ENCODE measurements at places on chromosomes 12 and 14. TPM values are rescaled to one million over a fixed set of nuclear protein-coding genes. Genes with fewer than 3 reads are reported as not detected.
A peak's percentile ranks its signal among the peaks of the same experiment; 100 is the strongest.

- H3K4me1 ChIP-seq, result peaks cover 6% of the 10 kb centered on the region
- H3K27ac ChIP-seq, result no peak overlapping the region
- H3K4me3 ChIP-seq, result no peak overlapping the region
- H3K36me3 ChIP-seq, result no peaks in the 10 kb centered on the region
- no peaks in the 10 kb centered on the region for H3K27me3 ChIP-seq
Measured at GRCh38 chr12:6899837-6900519, 4.6 kb upstream of the LRRC23 start.

GRCh38 chr14:23929822-23930294, 23.7 kb upstream of the DHRS4 start:
- H3K4me3 ChIP-seq, result no peak overlapping the region
- DNase-seq, result peak; percentile 73
- H3K4me1 ChIP-seq, result no peaks in the 10 kb centered on the region
- H3K27ac ChIP-seq, result no peak overlapping the region

- no peak overlapping the region for H3K27ac ChIP-seq
- H3K4me1 ChIP-seq, result no peaks in the 10 kb centered on the region
- no peak for DNase-seq
- H3K27me3 ChIP-seq, result no peaks in the 10 kb centered on the region
Measured at GRCh38 chr12:132700212-132700822, 10.3 kb upstream of the PGAM5 start.

DNA sequence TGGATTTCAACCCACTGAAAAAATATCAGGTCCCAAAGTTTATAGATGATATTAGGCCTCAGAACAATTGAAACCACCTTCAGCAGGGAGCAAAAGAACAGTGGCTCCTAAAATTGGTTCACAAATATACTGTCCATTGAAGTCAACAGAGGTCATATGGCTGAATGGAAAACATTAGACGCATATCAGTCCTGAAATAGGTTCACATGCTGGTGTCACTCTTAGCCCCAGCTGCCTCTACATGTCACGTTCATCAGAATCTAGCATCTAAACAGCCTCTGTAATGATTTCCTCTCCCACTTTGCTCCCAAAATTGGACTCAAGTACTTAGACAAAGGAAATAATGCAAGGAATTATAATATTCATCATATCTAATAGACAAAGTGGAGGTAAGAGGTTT, 8.7 kb downstream of the FLRT2 start:
- DNase-seq, result no peak
- no peaks in the 10 kb centered on the region for H3K4me1 ChIP-seq
- no peak overlapping the region for H3K27ac ChIP-seq

- no peak overlapping the region for H3K27ac ChIP-seq
- no peak overlapping the region for H3K4me3 ChIP-seq
- no peaks in the 10 kb centered on the region for H3K36me3 ChIP-seq
- DNase-seq, result no peak
- H3K27me3 ChIP-seq, result no peaks in the 10 kb centered on the region
Measured at GRCh38 chr14:103228866-103229265, 105.2 kb upstream of the EIF5 start.

GRCh38 chr12:50205648-50206047, 38.5 kb upstream of the CERS5 start:
- H3K27ac ChIP-seq, result no peak overlapping the region
- peaks cover 4% of the 10 kb centered on the region for H3K4me1 ChIP-seq
- H3K27me3 ChIP-seq, result no peaks in the 10 kb centered on the region
- H3K36me3 ChIP-seq, result peaks cover 49% of the 10 kb centered on the region
- H3K4me3 ChIP-seq, result no peak overlapping the region

GRCh38 chr12:125890366-125890905, 825.2 kb downstream of the AACS start:
- no peak for DNase-seq
- no peaks in the 10 kb centered on the region for H3K36me3 ChIP-seq
- no peaks in the 10 kb centered on the region for H3K4me1 ChIP-seq
- H3K27me3 ChIP-seq, result no peaks in the 10 kb centered on the region

DNA sequence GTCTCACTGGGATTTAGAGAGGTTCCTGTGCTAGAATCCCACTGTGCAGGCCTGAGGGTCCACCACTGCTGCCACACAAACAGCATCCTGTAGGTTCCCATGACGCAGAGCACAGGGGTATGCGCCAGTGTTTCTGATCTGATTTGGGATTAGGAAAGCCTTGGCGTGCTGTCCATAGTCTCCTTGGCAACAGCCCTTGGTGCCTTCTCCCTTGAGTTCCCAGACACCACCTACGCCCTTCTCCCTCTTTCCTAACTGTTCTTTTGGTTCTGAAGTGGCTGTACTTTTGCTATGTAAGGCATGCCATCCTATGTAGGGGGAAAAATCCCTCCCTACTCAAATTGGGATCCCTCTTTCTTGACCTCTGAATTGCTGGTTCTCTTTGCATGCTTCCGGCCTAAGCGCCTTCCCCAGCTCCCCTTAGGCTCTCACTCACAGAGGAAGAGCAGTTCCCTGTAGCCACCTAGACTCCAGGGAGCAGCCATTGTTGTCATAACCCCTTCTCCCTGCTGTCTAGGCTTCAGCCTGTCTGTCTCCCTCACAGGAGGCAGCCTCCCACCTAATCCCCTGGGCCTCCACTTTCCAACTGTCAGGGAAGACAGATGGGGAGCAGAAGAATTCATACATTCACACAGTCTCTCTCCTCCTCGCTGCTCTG, 14.8 kb upstream of the RIC8B start:
- H3K27me3 ChIP-seq, result no peaks in the 10 kb centered on the region
- DNase-seq, result no peak
- peaks cover 12% of the 10 kb centered on the region for H3K4me1 ChIP-seq

- no peak overlapping the region for H3K4me3 ChIP-seq
- H3K36me3 ChIP-seq, result no peaks in the 10 kb centered on the region
- DNase-seq, result no peak
Measured at GRCh38 chr12:101720118-101720517, 19.1 kb downstream of the SYCP3 start.

DNA sequence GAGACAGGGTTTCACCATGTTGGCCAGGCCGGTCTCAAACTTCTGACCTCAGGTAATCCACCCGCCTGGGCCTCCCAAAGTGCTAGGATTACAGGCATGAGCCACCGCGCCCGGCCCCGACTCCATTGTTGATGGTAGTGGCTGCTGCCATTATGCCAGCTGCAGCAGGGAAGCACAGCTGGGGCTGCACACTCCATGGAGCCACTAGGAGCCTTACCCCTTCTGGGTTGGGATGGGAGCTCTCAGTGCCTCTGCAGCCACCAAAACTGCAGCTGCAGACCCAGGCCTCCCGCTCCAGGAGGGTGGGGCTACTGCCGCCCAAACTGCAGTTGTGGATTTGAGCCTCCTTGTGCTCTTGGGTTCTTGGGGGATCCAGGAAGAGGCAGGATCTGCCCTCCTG, 25.9 kb downstream of the TCHP start:
- H3K27ac ChIP-seq, result no peak overlapping the region
- H3K4me1 ChIP-seq, result no peaks in the 10 kb centered on the region
- no peak overlapping the region for H3K4me3 ChIP-seq
- no peaks in the 10 kb centered on the region for H3K27me3 ChIP-seq
- peaks cover 13% of the 10 kb centered on the region for H3K36me3 ChIP-seq

- H3K27me3 ChIP-seq, result no peaks in the 10 kb centered on the region
- H3K27ac ChIP-seq, result no peak overlapping the region
- no peak for DNase-seq
- H3K4me3 ChIP-seq, result no peak overlapping the region
Measured at GRCh38 chr12:71492604-71493003, 53.0 kb downstream of the LGR5 start.

DNA sequence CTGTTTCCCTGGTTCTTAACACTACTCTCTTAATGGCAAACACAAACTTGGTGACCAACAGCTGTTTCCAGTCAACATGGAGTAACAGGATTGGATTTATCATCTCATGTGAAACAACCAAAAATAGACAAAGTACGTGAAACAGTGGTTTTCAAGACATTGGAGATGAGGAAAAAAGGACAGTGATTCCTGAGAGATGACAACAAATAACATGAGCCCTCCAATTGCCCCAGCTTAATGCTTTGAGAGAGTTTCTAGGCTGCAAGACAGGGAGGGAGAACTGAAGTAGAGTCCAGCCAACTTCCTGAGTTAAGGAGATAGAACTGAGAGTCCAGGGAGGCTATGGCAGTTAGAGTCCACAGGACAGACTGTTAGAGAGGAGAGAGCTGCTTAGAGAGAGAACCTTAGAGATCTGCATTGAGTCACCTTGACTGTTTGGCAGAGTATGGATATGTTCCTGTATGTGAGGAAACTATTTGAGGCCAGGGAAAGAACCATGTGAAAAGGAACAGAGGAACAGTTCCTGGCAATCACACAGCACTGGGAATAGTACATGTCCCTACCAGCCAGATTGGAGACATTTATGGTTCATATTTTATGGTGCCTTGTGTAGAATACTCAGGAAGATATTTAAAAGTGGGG, 106.4 kb downstream of the PCNX1 start:
- no peaks in the 10 kb centered on the region for H3K27me3 ChIP-seq
- no peak overlapping the region for H3K27ac ChIP-seq
- H3K4me3 ChIP-seq, result no peak overlapping the region
- DNase-seq, result no peak
- peaks cover 56% of the 10 kb centered on the region for H3K36me3 ChIP-seq

DNA sequence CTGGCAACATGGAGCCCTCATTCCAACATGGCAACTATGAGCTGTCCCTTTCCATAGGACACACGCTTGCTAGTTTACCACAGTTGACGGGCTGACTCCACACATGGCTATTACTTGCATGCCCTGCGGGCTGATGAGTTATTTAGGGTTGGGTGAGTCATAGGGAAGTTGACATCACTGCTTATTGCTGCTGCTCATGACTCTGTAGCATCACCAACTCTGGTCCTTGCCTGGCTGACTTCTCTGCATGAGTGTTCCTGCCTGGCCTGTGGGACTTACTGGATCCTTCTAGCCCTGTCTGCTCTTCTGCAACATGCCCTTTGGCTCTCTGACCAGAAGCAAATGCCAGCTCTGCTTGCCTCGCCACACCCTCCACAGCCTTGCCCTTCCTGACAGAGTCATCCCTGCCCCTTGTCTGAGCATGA, 199.5 kb downstream of the ANO6 start:
- DNase-seq, result no peak
- H3K27me3 ChIP-seq, result no peaks in the 10 kb centered on the region
- H3K27ac ChIP-seq, result no peak overlapping the region
- no peak overlapping the region for H3K4me3 ChIP-seq
- H3K36me3 ChIP-seq, result peaks cover 47% of the 10 kb centered on the region

DNA sequence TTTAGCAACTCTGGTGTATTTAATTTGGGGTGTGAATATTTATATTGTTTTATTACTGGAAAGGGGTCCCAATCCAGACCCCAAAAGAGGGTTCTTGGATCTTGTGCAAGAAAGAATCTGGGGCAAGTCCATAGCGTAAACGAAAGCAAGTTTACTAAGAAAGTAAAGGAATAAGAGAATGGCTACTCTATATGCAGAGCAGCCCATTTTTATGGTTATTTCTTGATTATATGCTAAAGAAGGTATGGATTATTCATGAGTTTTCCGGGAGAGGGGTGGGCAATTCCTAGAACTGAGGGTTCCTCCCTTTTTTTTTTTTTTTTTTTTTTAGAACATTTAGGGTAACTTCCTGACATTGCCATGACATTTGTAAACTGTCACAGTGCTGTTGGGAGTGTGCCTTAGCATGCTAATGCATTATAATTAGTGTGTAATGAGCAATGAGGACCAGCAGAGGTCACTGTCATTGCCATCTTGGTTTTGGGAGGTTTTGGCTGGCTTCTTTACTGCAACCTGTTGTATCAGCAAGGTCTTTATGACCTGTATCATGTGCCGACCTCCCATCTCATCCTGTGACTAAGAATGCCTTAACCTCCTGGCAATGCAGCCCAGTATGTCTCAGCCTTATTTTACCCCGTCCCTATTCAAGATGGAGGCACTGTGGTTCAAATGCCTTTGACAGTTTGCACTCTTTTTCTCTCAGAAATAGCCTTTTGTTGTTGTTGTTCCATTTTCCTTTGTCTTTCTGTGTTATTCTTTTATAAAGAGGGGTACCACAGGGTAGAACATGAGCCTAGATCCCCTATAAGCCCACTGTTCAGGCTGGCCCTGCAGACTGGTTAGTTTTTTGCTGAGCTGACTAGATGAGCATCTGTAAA, 75.5 kb upstream of the DCD start:
- peaks cover 12% of the 10 kb centered on the region for H3K27me3 ChIP-seq
- no peak overlapping the region for H3K27ac ChIP-seq
- DNase-seq, result peak; percentile 67
- H3K4me1 ChIP-seq, result no peaks in the 10 kb centered on the region
- H3K36me3 ChIP-seq, result no peaks in the 10 kb centered on the region
- H3K4me3 ChIP-seq, result no peak overlapping the region

DNA sequence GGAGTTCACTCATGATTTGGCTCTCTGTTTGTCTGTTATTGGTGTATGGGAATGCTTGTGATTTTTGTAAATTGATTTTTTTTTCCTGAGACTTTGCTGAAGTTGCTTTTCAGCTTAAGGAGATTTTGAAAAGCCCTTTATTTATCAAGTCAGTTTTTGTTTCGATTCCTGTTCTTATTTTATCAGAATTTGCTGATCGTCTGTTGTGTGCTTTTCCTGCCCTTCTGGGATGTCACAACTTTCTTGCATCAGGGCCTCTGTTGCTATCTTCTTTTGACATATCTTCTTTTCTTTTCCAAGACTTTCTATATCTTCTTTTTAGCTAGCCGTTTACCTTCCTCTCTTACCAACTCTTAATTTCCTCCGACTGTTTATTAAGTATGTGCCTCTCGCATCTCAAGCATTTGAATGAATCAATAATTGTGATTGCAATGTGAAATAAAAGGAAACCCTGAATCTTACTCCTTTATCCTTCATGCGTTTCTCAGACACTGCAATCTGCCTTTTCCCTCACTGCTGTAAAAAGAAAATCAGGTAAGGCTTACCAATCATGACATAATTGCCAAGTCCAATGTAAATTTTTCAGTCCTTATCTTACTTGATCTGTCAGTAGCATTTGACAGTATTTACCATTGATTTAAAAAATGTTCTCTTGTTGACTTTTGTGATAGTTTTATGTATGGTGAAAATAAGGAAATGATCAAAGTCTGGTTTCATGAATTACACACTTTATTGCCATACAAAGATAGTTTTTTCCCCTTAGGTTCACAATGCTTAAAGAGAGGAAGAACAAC, 53.0 kb downstream of the ETNK1 start:
- no peak for DNase-seq
- no peak overlapping the region for H3K4me3 ChIP-seq
- no peaks in the 10 kb centered on the region for H3K27me3 ChIP-seq
- peaks cover 57% of the 10 kb centered on the region for H3K36me3 ChIP-seq
- H3K4me1 ChIP-seq, result no peaks in the 10 kb centered on the region
- H3K27ac ChIP-seq, result no peak overlapping the region

DNA sequence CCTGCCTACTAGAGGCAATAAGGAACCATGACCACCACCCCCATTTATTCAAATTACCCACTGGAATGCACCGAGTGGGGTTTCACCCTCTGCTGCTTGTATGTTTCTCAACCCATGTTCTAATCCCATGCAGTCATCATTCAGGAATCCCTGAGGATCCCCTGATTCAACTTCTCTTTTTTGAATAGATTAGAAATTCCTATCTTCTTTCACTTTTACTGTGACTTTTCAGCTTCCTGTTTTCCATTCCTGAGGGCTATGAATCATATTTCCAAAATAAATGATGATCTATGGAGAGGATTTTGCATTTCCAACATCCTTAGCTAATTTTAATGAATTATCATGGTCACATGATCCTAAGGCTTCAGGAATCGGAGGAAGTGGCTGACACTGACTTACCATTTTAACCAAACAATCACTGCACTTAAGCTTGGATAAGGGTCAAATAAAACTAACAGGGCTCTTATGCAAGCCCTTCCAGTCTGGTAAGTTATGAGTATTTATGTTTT, 19.4 kb upstream of the P2RX4 start:
- DNase-seq, result no peak
- no peaks in the 10 kb centered on the region for H3K36me3 ChIP-seq
- H3K4me1 ChIP-seq, result no peaks in the 10 kb centered on the region
- no peak overlapping the region for H3K4me3 ChIP-seq

The OR6C6 gene
- polyA plus RNA-seq, result not detected

The FGF6 gene
- polyA plus RNA-seq, result not detected

The JAG2 gene
- polyA plus RNA-seq, result not detected

The KCNJ8 gene
- polyA plus RNA-seq, result 0.15 TPM

The TCHP gene
- polyA plus RNA-seq, result 10.2 TPM

The ABCC9 gene
- not detected for polyA plus RNA-seq

The TSPAN8 gene
- polyA plus RNA-seq, result not detected
